ENCODE measurements at places on chromosomes 5 and 9.

DNA sequence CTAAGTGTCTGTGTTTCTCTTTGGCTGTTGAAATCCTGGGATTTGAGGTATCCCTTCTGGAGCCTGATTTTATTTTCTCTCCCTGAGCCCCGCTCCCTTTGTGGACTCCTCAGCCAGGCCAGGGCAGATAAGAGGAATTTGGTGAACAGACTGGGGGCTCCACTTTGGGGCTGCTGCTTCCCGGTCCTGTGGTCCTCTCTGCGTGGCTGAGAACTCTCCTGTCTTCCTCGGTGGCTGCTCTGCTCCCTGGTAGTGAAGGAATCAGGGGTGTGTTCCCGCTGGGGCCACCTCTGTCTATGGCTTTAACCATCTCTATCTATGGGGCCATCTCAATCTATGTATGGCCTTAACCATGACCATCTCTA is 71.7 kb upstream of the SH3PXD2B start:
- no peak for DNase-seq

- no peak for DNase-seq
Observed at GRCh38 chr5:147986134-147986757, 77.5 kb upstream of the SPINK5 start.

DNA sequence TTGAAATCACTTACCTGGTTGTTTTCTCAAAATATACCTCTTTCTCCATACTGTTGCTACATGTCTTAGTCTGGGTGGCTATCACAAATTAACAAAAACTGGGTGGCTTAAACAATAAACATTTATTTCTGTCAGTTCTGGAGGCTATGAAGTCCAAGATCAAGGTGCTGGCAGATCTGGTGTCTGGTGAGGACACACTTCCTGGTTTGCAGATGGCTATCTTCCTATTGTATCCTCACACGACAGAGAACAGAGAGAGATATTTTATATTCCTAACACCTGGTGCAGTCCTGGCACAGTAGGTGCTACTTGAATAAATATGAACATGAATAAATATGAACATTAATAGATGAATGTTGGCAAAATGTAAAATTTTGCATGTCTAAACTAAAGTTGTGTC is 164.3 kb upstream of the ACOT12 start:
- no peak for DNase-seq

GRCh38 chr9:13165236-13165945 is 114.1 kb downstream of the MPDZ start:
- no peak for DNase-seq

DNA sequence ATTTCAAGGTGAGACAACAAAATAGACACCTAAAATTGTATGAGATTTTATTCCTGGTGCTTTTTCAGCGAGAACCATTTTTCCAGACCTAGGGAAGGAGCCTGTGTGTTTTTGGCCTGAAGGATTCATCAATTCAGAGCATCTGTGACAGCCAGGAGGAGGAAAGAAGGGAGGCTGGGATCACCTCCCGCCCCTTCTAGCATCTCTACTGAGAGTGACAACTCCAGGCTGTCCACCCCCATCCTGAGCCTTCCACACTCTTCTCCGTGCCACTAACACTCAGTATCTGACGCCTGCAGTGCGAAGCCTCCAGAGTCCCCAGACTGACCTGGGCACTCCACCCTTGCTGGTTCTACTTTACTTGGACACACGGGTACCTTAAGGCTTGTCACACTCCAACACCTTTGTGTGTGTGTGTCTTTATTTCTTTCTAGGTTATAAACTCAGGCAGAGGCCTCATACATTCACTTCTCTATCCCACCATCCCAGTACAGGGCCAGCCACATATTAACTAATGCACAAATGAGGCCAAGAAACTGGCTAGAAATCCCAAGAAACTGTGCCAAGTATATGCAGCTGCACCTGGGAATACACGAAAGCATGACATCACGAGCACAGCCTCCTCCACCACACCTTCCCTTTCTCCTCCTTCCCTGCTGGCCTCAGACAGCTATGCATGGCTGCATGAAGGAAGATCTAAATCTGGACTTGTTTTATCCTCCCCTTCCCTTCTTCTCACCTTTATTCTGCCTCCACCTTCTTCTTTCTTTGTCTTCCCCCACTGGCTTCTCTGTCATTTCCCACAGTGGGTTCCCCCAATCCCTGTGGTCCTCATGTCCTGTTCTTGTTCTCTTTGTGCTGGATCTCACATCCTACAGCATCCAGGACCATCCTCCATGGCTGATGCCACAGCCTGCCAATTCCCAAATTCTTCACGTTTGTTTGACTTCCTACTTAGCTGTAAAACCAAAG is 16.0 kb downstream of the S1PR3 start:
- DNase-seq = no peak

- no peak for DNase-seq
Observed at GRCh38 chr9:118418887-118419565, 714.8 kb downstream of the TLR4 start.

DNA sequence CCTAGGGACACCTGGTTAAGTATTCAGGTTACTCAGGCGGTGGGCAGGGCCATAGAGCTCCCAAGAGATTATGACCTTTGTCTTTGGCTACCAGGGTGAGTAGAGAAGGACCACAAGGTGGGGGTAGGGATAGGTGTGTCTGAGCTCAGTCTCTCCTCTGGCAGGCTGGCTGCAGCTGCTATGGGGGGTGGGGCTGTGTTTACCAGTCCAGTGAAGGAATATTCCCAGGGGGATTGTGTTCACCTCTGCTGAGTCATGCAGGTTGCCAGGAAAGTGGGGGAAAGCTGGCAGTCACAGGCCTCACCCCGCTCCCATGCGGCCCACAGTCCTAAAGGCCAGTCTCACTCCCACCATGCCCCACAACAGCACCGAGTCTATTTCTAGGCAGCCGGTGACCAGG is 53.6 kb upstream of the POU5F2 start:
- DNase-seq = no peak

- no peak for DNase-seq
Observed at GRCh38 chr9:133551446-133551845, 16.9 kb downstream of the ADAMTSL2 start.

- DNase-seq = no peak
Observed at GRCh38 chr5:150077060-150077459, 9.3 kb downstream of the CSF1R start.

DNA sequence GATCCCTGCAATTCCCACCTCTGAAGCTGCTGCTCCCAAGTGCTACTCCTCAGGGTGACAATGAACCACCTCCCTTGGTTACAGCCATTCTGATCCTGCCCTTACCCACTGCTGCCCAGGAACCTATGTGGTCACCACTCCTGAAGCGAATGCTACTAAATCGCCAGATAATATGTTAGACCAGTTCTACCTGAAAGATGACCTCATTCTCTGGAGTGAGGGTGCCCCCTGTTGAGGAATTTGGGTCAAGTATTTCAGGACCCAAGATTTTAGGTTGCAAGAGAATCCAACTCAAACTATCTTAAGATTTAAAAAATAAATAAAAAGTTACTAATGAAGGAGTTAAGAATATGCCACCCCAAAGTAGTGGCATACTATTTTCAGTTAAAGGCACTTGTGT is 5.8 kb upstream of the SNAPC3 start:
- DNase-seq = peak; percentile 60

DNA sequence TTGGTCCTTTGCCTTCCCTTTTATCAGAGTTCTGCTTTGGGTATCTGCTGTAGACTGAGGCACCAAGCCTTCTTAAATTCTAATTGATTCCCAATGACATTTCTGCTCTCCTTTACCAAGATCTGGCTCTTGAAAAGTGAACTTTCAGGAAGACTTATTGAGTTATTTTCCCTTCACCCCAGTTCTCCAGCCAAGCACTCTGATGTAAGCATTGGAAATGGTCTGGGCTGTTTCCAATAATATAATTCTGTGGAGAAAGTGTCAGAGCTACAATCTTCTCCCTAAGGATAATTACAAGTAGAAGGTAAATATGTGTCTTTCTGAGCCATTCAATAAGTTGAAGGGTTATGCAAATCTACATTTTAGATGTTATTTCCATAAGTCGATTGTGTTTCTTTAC is 30.8 kb downstream of the BTF3 start:
- DNase-seq = no peak

GRCh38 chr5:8523501-8523900 is 654.6 kb downstream of the MTRR start:
- no peak for DNase-seq

DNA sequence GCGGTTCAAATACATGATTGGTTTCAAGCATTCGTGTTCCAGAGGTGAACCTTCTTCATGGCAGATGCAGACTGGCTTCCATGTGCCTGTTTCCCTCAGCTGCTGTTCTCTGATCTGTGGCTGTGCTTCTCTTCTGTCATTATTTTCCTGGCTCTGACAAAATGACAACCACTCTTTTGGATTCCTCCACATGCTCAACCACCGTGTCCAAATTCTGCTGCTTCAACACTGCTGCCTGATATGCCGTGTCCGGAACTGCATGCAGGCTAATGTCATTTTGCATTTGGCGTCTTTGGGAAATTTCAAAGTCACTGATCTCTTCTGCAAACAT is 368.7 kb upstream of the ZNF608 start:
- no peak for DNase-seq

GRCh38 chr5:33408816-33409215 is 31.9 kb upstream of the TARS1 start:
- DNase-seq = no peak

- no peak for DNase-seq
Observed at GRCh38 chr9:88433583-88434255, 45.5 kb downstream of the SPIN1 start.

DNA sequence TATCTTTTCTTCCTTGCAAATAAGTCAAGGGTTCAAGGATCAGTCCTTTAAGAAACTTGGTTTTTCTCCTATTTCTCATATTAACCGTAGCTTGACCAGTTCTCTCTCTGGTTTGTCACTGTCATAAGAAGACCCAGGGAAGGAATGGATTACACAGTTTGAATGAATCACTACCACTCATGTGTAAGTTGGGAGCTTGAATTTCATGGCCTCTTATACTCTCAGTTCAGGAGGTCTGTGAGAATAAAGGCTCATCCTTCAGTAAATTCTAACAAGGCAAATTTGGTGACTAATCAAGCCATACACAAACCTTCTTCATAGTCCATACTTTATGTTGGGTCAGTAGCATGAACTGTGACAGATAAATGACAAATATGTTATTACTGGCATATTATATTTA is 323.1 kb upstream of the ACTBL2 start:
- no peak for DNase-seq

- DNase-seq = no peak
Observed at GRCh38 chr9:98523231-98523901, 185.4 kb downstream of the GABBR2 start.

GRCh38 chr5:139446956-139447779 is 7.8 kb upstream of the DNAJC18 start:
- DNase-seq = no peak

DNA sequence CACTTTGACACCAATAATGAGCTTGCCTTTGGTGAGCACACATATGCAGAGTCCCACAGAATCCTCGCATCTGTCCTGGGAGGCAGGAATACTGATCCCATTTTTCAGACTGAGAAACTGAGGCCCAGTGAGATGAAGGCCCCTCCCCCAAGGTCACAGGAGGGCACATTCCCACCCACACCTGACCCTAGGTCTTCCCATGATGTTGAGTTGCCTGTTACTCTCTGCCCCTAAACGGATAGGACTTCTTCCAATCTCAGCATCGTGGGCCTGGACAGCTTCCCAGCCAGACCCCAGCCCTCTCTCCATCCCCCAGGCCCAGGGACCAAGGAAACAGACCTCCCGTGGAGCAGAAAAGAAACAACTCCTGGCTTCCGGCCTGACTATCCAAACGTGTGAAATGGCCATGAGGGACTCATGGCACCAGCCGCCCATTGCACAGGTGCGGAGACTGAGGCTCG is 877 bp downstream of the SH3GLB2 start:
- DNase-seq = no peak

GRCh38 chr9:21434202-21435014 is 5.8 kb upstream of the IFNA1 start:
- peak; percentile 70 for DNase-seq

DNA sequence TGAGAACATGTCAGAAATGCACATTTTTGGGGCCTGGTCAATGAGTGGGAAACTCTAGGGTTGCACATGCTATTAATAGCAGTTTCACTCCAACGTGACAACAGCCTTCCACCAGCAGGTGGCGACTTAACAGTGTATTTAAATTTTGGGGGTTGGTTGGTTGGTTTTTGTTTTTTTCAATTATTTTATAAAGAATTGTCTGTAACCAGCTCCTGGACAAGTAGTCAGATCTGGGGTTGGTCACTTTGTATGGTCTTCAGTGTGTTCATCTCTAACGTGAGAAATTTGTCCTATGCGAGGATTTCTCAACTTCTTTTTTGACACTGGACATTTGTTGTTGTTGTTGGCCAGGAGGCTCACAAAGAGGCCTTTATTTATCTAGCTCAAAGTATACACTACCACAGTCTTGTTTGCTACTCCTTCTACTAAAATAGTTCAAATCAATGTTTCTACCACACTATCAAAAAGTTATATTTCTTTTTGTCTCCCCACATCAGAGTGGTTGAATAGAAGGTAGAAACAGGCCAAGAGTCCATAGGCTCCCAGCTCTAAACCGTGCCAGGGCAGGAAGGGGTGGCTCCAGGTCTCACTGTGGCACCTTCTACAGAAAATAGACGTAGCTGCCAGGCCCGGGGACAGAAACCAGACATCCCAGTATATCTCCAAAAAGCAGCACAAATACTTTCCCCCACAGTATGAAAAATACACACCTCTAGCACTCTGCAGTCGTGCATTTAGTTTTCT is 110.4 kb downstream of the TRPM6 start:
- peak; percentile 81 for DNase-seq

- no peak for DNase-seq
Observed at GRCh38 chr9:88736136-88736637, 201.2 kb downstream of the NXNL2 start.

DNA sequence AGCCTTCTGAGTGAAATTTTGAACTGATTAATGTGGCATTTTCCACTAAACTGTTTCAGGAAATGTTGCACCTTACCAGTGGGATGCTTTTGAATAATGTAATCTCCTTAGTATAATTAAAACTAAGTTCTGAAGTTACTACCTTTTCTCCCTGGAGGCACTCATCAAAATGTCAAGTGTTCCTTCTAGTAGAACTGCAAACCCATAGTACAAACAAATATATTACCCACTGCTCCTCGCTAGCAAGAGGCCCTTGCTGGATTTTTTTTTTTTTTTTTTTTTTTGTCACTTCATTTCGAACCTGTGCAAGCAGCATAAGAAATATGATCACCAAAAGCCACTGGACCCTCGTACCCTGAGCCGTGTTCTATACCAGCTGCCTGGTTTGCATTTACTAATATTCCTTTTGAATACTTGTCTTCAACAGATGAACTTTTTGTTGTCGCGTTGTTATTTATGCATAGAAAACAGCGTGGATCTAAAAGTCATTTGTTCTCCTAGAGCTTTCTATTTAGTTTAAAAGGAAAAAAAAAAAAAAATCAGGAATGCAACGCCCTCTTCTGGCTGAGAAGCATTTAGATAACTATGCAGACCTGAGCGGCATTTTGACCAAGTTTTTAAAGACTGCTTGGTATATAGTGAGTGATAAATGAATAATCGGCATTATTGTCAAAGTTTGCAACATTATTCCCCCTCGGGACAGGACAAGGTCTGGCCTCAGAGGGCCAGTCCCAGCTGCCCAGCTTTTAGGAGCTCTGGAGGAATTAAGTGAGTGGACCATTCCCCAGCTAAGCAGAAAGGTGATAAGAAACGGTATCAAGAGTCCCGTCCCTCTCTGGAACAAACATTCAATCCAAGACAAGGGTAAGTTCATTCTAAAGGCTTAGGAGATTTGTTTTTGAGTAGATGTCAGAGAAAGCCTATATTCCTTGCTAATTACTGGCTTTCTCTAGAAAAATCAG is 162.5 kb upstream of the KIF2A start:
- DNase-seq = no peak

GRCh38 chr5:54257366-54258118 is 52.8 kb downstream of the ARL15 start:
- no peak for DNase-seq

GRCh38 chr9:3513265-3513818 is 12.5 kb downstream of the RFX3 start:
- DNase-seq = no peak

- no peak for DNase-seq
Observed at GRCh38 chr9:2389404-2389803, 232.2 kb upstream of the VLDLR start.
